ENCODE measurements at places on chromosomes 12 and 14.

GRCh38 chr14:96136371-96137005 lies 68.2 kb upstream of the BDKRB2 start:
- peak; percentile 86 for DNase-seq

DNA sequence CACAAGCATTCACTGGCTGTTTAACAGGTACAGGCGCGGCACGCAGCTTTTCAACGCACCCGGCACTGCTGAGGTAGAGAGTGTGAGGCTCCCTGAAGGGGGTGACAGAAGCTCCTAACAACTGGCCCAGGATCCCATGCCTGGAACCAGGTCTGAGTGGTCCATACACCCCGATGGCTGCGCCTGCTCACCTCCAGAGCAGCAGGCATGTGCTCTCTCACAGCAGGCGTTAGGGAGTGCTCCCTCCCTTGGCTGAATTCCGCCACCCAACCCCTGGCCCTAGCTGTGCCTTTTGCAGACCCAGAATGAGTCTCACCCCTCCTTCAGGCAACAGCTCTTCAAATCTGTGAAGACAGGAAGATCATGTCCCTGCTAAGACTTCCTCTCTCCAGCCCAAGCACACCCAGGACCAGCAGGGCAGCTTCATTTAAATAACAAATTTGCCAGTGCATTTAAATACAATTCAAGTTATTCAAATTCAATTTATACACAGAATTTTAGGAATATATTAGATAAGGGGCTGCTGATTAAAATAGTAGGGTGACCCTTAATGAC lies 86.0 kb downstream of the SETD3 start:
- DNase-seq: no peak

DNA sequence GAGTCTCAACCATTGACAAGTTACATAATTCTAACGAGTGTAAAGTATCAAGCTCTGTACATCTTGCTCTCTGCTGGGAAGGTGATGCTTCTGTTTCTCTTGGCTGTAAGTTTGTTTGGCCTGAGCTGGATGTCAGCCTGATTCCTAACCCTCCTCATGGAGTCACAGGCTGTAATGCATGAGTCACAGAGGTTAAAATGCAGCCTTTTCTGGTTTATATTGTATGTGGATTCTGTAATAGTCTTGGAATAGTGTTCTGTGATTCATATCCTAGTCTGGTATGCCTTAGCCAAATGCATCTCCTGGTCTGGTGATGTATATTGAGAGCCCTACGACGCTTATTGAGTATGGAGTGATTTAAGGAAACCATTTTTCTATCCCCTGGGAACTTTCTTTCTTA lies 104.5 kb upstream of the FRMD6 start:
- DNase-seq: peak; percentile 98

DNA sequence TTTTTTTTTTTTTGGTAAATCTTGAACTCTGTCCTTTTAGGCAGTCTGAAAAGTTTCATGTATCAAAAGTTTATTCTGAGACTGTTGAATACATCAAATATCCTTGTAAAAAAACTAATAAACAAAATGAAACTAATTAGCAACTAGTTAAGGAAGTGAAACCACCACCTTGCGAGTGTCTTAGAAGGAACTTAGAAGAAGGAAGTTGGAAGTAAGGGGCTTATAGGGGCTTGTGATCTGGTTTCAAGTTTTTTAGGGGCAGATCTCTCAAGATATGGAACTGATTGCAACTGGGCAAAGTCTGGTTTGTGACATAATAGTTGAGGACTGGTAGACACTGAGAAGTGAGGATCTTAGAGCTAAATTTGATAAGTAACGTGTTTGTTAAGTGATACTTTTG lies 748.8 kb downstream of the C12orf50 start:
- DNase-seq: no peak

- no peak for DNase-seq
Measured at GRCh38 chr14:41615011-41615595, 8.4 kb downstream of the LRFN5 start.

- no peak for DNase-seq
Measured at GRCh38 chr14:30725763-30726162, 103.6 kb downstream of the SCFD1 start.

DNA sequence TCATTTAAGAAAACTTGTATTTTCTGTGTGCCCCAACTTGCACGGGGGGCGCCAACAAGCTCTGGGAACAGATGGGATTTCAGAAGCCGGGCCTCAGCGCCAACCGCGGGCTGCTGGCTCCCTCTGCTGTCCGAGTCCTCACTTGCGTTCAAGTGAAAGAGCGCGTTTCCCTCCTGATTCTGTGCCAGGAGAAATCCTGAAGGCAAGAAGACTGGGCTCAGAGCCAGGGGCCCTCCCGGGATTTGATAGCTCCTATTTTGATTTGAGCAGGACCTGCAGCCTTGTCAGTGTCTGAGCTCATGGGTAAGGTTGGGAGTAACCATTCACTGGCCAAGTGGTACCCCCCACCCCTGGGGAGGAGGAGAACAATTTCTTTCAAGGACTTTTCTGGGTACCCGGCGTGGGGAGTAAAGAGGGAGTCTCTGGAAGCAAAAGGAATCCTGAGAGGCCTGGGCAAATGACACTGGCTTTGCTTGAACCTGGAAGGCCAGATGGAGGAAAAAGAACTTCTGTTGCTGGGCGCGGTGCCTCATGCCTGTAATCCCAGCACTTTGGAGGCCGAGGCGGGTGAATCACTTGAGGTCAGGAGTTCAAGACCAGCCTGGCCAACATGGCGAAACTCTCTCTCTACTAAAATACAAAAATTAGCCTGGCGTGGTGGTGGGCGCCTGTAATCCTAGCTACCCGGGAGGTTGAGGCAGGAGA lies 179.0 kb upstream of the RGS6 start:
- peak; percentile 84 for DNase-seq

DNA sequence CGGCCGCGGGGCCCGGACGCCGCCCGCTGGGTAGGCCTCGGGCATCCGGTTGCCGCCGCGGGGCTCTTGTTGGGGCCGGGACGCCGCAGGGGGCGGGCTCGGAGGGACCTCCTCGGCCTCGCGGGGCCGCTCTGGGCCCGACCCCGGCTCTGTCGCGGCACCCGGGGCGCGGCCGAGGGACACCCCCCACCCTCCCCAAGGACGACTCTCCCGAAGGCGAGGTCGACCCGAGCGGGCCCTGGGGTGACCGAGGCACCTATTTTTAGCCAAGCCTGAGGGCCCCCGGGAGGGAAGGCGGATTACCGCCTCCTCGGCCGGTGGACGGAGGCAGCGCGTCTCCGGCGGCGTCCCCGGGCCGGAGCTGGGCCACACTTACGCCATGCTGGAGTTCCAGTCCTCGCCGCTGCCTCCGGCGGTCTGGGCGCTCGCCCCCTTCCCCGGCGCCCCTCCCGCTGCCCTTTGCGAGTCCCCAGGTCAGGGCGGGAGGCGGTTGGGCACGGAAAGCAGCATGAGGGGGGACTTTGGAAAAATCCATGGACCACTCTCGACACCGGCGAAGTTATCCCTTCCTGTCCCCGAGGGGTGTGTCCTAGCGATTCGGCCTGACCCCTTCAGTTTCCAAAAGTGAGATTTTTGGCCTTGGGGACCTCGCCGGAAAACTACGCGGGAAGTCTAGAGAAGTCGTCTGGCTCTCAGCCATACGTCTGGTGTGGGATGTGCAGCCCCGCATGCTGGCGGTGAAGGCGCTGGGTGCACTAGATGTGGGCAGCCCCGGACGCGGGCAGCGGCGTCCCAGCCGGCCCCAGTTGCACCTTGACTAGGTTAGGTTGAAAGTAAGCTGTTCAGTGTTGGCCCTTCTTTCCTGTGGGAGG lies 699 bp downstream of the KTN1 start:
- peak; percentile 53 for DNase-seq

- no peak for DNase-seq
Measured at GRCh38 chr14:36065831-36066230, 110.7 kb downstream of the PTCSC3 start.

GRCh38 chr12:103495469-103496456 lies at the start of gene C12orf42:
C12orf42 (minus strand) TSS chr12:103495968; CDS start chr12:103478426, 17,542 bp downstream.
- peak; percentile 21 for DNase-seq

DNA sequence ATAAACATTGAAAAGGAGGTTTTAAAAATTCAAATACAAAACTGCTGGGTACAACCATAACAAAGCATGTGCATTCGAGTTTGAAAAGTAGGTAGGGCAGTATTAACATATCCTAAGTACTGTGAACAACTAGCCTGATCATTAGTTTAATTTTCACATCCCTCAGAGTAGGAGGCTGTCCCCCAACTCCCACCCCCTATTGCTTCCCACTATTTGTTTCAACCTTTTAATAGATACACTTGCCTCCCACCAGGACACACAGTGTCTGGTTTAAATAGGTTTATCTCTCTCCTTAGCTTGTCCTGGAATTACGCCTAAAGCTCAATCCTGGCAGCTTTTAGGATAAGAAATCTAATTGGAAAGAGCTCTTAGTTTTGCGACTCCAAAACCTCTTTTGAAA lies 2.1 kb downstream of the TAOK3 start:
- no peak for DNase-seq

DNA sequence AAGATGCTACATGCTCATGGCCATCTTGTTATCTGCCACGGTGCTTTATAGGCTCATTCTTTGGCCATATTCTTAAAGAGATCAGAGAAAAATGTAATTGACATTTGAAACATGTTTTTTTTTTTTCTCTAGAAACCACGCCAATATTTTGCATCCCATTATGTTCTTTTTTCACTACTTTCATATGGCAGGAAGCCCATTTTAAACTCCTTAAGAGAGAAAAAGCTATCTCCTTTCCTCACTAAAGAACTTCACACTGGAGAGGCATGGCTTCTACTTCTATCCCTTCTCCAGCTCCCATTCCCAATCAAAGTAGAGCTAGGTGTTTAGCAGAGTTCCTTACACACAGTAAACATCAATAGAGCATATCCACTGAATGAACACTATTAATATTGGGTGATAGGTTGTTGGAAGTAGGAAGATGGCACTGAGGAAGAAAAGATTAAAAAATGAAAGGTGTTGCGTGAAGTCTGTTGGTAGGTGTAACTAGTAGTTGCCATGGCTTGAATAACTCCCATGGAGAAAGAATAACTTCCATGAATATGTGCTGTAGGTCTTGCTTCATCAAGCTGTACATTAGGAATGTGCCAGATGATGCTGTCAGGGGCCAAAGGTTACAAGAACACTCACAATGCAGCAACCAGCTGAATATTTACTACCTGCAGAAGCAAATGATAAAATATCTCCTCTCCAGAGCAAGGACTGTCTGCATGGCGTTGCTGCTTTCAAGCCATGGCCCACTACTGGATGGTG lies 178.8 kb downstream of the STXBP6 start:
- no peak for DNase-seq

DNA sequence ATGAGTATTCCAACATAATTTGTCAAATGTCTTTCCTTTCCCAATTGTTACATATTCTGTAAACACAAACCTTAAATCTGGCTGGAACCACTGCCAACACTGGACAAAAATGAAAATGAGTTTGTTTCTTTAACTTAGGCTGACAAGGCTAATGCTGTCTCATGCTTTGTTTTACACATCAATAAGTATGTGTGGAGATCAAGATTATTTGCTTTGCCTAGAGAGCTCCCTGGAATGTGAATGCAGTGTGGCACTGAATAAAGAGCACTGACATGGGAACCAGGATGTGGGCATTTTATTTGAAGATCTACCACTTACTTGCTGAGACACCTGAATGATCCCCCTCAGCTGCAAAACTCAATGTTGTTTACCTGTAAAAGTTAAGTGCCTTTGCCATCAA lies 61.7 kb downstream of the RALGAPA1 start:
- no peak for DNase-seq

GRCh38 chr12:104605685-104606084 lies 148.9 kb downstream of the CHST11 start:
- DNase-seq: no peak

DNA sequence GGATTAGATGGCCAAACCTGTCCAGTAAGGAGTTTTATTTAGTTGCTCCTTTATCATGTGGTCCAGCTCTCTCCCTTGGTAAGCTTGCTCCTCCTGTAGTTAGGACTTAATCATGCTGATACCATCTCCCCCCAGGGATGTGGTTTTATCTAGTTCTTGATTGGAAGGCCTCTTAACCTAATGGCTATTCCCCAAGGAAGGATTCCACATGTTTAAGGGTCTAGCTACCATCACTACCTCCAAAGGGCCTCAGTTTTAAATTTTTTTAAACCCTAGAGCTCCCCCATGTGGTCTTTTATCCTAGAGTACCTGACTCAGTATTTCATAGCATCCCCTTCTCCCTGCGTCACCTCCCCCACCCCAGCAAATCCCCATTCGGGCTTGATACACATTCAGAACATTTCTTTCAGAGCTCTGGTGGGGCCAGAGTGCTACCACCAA lies 22.5 kb downstream of the MAP3K12 start:
- DNase-seq: peak; percentile 24

DNA sequence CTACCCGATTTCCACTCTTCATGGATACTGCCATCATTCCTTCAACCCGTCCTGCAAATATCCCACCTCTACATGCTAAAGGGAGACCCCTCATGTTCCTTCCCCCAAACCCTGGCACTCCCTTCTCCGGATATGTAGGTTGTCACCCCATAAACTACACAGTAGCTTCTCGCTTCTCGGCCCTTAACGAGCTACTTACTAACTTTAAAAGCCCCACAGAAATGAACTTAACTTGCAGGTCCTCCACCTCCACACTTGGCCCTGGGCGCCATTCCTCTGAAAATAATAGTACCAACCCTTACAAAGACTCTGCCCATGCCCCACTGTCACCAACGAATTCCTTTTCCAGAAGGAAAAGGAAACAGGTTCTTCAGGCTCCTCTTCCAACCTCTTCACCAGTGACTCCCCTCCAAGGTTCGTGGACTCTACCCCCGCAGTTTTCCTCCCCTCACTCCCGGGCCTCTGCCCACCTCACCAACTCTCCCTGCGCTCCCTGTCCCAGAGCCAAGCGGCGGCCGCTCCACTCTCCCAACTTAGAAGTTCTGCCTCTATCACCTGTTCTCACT lies 1.2 kb downstream of the SPPL3 start:
- DNase-seq: no peak

GRCh38 chr14:92967346-92967926 lies 44.5 kb downstream of the CHGA start:
- DNase-seq: no peak

DNA sequence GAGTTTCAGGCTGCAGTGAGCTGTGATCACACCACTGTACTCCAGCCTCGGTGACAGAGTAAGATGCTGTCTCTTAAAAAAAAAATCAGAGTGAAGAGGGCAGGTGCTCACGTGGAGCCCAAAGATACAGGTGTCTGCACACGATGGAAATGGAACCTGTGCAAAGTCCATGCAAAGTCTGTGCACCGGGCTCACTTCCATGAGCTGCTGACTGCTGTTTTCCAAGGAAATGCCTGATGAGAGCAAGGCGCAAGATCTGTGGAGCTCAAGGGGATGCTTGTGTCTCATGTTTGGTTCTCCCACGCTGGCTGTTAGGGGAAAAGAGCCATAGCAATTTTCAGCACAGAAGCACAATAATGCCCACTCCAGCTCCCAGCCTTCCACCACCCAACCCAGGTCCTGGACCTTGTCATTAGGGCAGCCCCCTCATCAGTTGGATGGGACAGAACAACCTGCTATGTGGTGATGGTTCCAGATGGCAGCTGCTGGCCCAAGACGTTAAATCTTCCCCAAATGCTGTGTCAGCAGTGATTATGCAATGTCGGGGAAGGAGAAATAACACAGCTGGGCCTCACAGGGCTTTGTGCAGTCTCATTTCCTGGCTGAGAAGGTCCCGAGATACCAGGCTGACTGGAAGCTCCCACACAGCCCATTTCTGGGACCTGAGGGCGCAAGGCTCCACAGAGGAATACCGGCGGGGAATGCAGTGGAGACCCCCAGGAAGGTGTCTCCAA lies 27.9 kb upstream of the DICER1 start:
- DNase-seq: no peak
